ENCODE measurements at places on chromosomes 4 and X.

- no peak for DNase-seq
Observed at GRCh38 chr4:159950707-159951106, 847.8 kb downstream of the RAPGEF2 start.

DNA sequence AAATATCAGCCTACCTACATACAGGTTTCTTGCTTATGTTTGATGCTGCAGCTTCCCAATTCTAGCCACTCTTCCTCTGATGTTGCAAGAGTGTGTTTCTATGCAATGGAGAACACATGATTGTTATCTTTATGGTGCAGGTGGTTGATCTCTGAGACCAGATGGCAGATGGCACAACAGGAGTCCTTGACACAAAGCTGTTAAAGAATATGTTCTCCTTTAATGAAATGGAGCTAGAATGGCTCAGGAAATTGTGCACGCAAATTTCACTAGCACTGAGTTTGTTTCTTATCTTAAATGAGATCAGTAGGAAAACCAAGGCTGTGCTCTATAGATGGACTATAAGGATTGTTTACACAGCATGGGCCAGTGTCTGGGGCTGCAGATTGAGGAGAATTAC, 29.9 kb upstream of the TTC29 start:
- DNase-seq, result no peak

DNA sequence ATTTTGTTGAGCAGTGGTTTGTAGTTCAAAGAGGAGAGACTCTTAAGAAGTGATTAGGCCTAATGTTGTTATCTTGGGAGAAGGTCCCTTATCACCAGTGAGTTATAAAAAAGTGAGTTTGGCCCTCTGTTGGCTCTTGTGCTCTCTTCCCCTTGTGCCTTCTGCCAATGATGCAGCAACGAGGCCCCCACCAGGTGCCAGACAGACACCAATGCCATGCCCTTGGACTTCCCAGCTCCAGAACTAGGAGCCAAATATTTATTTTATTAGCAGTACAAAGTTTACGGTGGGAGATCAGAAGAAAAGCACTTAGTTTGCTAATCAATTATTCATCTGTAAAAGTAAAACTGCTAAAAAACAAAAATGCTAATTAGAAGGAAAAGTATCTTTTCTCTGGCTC, 22.7 kb upstream of the NAAA start:
- no peak for DNase-seq

DNA sequence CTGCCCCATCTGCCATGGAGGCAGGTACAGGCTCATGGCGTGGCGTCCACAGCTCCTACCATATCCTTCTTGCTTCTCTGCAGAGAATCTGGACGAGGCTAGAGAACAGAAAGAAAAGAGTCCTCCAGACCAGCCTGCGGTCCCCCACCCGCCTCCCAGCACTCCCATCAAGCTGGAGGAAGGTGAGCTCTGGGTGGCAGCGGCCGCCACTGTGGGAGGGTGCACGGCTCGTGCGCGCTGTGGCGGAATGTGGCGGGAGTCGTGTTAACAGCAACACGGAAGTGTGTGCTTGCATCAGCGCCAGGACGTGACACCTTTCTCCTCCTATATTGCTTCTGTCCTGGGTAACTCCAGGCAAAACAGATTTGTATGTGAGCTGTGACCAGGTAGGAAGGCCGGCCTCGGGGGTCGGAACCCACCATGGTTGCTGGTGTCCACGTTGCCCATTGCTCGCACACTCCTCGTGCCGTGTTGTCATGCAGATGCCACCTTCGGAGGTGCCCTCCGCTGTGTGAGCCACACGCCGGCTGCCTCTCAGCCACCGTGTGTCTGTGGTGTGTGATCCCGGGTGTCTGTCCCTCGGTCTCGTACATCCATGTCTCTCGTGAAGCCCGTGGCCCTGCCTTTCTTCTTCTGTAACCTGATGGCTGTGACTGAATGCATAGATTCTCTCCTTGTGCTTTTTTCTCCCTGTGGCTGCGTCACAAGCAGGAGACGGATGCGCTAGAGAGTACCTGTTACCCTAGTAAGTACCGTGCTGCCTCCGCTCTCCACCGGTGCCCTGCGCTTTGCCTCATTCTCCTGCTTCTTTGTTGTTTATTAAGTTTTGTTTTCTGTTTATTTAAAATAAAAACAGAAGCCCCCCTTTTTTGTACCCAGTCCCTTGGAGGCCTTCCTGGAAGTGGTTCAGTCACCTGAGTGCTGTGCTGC, 37.0 kb downstream of the NOP14 start:
- no peak for DNase-seq

GRCh38 chrX:125132274-125132673, 187.4 kb upstream of the TEX13C start:
- no peak for DNase-seq

DNA sequence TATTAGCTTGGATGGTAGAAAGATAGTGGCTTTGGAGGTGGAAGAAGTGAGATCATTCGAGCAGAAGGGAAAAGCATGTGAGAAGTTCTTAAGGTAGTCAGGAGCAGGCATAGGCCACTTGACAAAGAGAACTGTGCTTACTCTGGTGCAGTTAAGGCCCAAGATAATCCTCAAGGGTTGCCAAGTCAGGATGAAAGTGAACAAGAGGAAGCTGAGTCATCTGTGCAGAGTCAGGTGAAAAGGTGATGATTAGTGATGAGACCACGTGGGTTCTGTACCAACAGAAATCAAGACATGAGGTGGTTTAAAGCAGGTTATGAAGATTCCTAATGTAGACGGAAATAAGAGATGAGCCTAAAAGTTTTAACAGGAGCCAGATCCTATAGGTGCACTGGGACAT, 369.8 kb downstream of the DTHD1 start:
- no peak for DNase-seq

DNA sequence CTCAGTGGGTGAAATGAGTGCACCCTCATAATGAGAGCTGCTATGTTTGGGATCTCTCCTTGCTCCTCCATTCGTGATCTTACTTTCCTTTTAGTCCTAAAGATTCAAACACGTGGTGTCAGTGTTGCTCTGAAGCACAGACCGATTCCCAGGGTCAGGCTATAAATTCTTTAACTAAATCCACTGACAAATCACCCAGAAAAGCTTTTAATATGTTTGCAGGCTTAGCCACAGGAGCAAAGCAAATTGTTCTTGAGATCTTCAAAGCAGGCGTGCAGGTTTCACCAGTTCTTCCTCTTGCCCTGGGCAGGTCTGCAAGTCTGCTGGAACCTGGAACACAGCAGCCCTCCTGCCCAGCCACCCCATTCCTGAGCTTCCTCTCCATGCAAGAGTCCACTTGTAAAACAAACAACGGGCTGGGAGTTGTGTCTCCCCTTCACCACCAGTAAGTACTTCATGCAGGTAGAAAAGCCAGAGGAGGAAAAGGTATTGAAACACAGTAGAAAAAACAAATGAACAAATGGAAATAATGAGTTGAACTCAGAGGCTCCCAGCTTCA, 70.1 kb upstream of the ENPP6 start:
- DNase-seq, result no peak

- DNase-seq, result no peak
Observed at GRCh38 chr4:156794863-156795262, 176.7 kb downstream of the PDGFC start.

- DNase-seq, result no peak
Observed at GRCh38 chr4:105509714-105510113, 35.9 kb upstream of the PPA2 start.

GRCh38 chr4:16505726-16506125, 279.5 kb upstream of the TAPT1 start:
- DNase-seq, result no peak

GRCh38 chrX:19798423-19798822, 89.0 kb downstream of the SH3KBP1 start:
- DNase-seq, result no peak

- no peak for DNase-seq
Observed at GRCh38 chrX:77342004-77342403, 105.2 kb upstream of the FGF16 start.

DNA sequence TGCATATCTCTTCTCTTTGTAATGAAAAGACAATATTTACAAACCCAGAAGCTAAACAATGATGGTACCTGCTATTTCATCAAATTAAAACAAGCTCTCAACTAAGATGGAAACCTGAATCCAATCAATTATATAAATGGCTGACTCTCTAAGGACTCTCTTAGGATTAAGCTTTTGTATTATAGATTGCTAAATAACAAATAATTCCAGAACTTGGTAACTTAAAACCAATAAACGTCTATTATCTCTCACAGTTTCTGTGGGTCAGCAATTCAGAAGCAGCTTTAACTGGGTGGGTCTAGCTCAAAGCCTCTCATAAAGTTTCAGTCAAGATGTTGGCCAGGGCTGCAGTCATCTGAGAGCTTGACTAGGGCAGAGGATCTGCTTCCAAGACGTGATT, 12.4 kb downstream of the PHKA2 start:
- no peak for DNase-seq

GRCh38 chr4:110484767-110485166, 8.8 kb downstream of the ENPEP start:
- DNase-seq, result no peak

DNA sequence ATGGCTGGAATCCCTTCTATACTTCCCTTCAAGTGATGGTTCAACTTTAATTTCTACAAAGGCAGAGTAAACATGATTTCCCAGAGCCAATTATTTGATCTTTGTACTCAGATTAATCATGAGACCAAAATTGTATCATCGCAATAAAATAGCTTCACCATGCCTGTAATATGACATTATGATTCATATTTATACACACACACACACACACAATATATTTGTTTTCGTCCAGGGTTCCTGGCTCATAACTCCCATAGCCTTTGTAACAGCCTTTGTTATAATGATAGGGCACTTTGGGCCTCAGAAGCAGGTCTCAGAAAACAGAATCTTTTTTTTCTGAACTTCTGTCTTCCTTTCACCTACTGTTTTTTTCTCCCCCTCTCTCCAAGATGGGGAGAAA, 270.6 kb downstream of the ADGRA3 start:
- DNase-seq, result no peak

All from bone marrow (tissue), 2 donors.